ENCODE measurements at places on chromosomes 11 and 22.

DNA sequence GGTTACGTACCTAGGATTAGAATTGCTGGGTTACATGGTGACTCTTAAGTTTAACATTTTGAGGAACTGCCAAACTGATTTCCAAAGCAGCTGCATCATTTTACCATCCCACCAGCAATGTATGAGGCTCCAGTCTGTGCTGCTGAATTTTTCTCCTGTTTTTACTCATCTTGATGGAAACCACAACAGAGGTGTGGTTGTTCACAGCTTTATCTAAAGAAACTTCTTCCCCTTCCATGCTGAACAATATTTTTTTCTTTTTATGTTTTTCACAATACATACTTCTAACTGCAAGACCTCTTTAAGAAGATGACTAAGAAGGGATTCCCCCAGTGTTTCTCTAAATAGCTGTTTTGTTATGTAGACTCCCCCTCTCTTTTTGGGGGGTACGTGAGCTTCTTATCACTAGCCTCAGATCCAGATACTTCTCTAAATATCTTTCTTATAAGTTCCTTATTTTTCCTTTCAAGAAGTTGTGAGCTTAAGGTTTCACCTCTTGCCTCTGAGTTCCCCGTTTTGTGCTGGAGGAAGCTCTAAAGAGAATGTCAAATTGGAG is 24.0 kb downstream of the TCP11L1 start:
- DNase-seq: no peak

- DNase-seq: no peak
Observed at GRCh38 chr11:18699269-18699596, 654 bp downstream of the TMEM86A start.

DNA sequence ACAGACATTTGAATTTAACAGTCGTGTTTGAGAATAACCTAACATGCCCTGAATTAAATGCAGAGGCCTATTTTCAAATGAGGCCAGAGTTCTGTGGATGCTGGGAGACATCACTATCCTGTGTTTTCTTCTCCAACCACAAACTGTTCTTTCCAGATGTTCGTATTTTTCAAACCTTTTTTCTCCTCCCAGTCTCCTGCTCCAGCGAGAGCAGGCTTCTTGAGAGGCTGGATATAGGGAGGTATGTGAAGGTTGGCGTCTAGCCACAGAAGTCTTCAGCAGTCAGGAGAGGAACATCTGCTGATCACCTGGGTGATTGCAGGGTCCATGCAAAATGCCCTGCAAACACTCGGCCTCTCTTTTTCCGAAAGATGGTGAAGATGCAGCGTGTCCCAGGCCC is 126.3 kb downstream of the C11orf91 start:
- no peak for DNase-seq

- no peak for DNase-seq
Observed at GRCh38 chr11:269146-269890, 8.9 kb upstream of the NLRP6 start.

DNA sequence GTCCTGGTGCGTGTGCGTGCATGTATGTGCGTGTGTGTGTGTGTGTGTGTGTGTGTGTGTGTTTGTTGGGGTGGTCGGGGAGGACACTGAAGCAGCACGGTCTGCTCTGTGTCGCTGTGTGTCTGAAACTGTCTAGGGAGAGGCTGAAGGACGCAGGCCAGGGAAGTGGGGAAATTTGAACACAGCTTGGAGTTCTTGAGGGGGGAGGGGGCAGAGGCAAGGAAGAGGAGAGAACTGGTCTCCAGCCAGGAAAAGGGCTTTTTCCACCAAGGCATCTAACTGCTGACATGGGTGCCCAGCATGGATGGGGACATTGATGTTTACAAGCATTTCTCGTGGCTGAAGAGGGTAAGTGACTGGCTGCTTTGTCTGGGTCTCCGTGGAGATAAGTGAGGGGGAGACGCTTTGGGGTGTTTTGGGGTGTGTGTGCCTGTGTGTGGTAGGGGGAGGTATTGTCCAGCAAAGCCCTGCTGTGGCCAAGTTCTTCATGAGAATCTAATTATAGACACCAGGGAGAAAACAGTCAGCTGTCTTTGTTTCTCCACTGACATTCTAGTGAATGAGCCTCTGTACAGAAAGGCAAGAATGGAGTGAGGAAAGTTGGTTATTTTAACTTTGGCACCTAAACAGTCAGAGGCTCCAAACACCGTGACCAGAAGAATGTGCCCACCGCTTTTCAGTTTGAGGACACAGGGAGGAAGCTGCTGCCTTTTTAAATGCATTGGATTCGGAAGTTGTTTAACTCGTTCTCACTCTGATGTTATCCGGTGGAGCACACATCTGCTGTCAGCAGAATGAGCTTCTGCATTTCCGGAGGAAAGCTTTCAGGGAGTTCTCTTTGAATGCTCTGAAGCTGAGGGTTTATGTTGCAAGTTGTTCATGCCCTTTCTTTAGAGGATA is 63.7 kb downstream of the PPFIBP2 start:
- DNase-seq: no peak

GRCh38 chr22:20519558-20519957 is 12.1 kb downstream of the MED15 start:
- DNase-seq: no peak

DNA sequence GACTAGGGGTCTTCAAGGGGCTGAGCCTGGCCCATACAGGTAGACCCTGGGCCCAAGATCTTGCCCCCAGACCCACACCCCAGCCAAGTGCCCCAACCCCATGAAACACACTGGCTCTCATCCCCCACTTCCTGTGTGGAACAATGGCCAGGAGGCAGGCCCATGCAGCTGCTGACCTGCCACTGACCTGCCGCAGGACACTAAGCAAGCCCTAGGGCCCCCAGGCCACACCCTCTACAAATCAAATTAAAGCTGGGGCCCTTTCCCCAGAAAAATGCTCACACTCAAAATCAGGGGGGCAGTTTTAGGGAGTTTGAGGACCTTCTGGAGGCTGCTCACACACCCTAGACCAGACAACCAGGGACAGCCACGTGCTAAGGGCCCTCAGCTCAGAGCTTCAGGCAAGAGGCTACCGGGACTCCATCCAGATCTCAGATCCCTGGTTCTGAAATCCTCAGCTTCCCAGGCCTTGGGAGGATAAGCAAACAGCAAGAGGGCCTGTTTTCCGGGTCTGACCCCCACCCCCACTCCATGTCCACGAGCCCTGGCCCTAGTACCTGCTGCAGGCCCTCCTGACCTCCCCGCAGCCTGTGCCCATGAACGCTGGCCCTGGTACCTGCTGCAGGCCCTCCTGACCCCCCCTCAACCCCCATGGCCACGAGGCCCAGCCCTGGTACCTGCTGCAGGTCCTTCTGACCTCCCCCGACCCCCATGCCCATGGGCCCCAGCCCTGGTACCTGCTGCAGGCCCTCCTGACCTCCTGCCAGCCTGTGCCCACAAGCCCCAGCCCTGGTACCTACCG is 10.0 kb downstream of the CARD10 start:
- DNase-seq: no peak

DNA sequence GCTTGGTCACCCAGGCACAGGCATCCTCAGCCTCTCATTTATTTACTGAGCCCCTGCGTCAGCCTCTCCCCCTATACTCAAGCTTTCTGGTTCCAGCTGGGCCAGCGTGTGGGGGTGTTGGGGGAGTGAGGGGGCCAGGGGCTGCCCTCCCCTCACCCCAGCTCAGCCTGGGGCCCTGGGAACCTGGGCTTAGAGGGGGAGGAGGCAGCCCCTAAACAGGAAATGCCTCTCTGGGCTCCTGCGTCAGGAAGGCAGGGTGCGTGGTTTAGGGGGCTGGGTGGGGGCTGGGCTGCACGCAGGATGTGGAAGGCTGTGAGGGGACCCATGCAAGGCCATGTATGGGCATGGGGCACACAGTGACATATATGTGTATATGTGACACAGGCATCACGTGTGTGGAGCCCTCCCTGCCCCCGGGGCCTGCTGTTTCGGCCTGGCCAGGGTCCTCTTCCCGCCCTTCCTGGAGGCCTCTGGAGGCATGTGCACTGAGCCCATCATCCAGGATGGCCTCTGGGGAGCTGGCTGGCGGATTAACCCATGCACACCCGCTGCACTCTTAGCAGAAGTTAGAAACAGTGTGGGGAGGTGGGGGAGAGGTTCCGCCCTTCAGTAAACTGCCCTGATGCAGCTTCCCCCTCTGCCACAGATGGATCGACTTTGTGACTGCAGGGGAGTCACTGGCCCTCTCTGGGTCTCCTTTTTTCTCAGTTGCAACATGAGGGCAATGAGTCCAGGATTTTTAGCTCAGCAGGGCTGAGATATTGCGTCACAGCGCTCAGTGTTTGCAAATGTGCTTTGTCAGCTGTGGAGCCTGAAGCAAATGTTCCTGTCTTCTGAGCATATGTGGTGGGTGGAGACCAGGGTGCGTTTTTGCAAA is 1.1 kb upstream of the CD248 start:
- no peak for DNase-seq

GRCh38 chr11:110738641-110739040 is 26.4 kb upstream of the ARHGAP20 start:
- no peak for DNase-seq

DNA sequence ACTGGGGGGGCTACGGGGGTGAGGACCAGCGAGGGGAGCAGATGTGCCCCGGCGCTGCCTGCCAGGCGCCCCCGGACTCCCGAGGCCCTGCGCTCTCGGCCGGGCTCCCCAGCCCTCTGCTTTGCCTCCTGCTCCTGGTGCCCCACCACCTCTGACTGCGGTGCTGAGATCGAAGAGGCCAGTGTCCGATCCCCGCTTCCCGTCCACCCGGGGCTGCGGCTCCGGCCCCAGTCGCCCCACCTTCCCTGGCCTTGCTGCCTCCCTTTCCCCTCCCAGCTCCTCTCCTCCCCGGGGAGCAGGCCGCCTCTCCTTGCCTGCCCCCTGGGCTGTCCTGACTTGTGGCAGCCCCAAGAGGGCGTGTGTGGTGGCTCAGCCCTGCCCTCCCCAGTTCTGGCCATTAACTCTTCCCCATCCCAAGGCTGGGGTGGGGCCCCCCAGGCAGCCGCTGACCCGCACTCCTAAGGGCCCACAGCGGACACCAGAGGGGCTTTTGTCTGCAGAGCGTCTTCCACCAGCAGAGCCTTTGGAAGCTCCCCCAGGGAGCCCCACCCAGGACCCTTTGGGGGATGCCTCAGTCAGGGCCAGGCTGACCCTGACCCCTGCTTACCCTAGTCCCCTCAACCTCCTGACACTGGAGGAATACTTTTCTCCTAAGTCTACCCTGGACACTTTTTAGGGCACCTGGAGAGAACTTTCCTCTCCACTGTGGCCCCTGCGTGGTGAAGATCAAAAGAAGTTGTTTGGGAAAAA is 16.6 kb downstream of the RTN4RL2 start:
- no peak for DNase-seq

GRCh38 chr11:9664276-9665171 is 647 bp downstream of the SWAP70 start:
- DNase-seq: no peak

GRCh38 chr11:27277843-27278242 is 85.2 kb downstream of the CCDC34 start:
- no peak for DNase-seq

DNA sequence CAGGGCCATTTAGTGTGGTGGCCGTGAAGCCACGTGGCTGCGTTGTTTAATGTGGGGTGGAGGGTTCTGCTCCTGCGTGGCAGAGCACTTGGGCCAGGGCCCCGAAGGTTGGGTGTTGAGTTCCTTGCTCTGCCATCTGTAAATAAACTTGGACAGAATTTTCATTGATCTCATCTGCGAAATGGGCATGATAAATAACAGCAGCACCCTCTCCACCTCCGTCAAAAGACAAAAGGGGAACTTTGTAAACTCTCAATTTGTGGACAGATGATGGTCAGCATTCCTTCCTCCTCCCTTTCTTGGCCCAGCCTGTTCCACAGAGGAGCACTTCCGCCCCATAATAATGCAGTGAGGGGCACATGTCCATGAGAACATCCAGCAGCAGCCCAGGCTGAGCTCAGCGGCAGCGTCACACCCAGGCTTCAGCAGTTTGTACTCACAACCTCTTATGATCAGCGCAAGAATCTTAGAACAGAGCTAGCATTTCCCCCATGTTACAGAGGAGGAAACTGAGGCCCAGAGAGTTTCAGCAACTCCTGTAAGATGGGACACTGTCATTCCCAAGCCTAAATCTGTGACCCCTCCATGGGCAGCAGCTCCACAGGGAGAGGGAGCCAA is 874.5 kb downstream of the BRD1 start:
- DNase-seq: no peak

- no peak for DNase-seq
Observed at GRCh38 chr22:35727436-35727835, 9.8 kb downstream of the APOL5 start.

DNA sequence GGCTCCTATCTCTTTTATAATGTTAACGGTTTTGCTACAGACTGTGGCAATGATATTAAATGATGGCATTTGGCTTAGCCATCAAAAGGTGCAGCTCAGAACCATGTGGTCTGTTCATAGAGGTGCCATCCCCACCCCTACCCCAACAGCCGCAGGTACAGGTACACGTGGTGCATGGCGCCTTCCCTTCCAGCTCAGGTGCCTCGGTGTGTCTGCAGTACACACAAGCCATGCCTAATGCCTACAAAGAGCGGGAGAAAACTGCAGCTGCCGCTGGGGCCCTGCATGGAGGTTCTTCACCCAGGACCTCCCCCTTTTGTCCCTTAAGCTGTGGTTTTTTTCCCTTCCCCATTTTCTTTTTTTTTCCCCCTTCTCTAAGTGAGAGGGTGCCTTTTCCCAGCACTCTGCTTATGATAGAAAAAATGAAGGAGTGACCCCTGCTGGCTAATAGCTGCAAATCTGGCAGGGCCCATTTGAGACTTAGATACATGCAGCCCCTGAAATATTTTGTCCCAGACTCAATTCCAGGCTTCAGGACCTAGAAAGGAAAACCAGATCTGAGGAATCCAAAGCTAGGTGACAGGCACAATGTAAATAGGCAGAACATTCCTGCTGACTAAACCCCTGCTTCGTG is 6.5 kb downstream of the OR52M1 start:
- no peak for DNase-seq

GRCh38 chr22:37379722-37380121 is 47.6 kb downstream of the ELFN2 start:
- DNase-seq: no peak

Data from stimulated activated CD4-positive, alpha-beta T cell treated with anti-CD3 and anti-CD28 coated beads, TNF-alpha, amount 100 ng/mL, for 1 hour (primary cell).